ENCODE measurements at places on chromosomes 6 and 20.

GRCh38 chr6:43774776-43775534 lies 4.9 kb downstream of the VEGFA start:
- peak; percentile 57 for DNase-seq

DNA sequence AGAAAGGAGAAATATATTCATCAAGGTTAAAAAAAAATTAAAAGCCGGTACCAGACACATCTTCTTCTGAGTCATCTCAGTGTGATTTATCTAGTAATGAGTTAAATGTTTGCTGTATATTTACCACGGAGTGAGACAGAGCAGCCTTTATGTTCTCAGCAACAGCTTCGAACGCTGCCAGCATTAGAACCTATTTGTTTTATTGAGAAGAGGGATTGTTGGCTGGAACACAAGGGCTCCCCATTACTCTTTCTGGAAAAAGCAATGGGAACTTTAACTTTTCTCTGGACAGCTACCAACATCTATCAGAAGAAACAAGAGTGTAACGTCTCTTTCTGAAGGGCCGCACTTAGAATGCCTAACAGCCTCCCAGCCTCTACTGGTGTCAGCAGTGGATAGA lies 105.3 kb upstream of the TAB2 start:
- no peak for DNase-seq

DNA sequence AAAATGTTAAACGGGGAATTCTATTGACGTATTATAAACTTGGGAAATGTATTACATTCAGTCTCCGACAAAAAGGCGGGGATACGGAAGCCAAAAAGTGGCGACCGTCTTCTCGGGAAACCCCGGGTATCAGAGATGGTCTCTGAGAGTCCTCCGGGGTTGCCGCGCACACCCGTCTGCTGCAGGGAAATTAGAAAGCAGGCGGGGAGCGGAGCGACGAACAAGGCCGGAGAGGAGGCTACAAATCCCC lies 1.5 kb downstream of the SALL4 start:
- no peak for DNase-seq

GRCh38 chr6:40244699-40245098 lies 310.4 kb upstream of the MOCS1 start:
- DNase-seq, result no peak

GRCh38 chr6:133218852-133219251 lies 22.3 kb upstream of the EYA4 start:
- DNase-seq, result no peak

- DNase-seq, result no peak
Observed at GRCh38 chr20:48148916-48149672, 363.8 kb upstream of the SULF2 start.

DNA sequence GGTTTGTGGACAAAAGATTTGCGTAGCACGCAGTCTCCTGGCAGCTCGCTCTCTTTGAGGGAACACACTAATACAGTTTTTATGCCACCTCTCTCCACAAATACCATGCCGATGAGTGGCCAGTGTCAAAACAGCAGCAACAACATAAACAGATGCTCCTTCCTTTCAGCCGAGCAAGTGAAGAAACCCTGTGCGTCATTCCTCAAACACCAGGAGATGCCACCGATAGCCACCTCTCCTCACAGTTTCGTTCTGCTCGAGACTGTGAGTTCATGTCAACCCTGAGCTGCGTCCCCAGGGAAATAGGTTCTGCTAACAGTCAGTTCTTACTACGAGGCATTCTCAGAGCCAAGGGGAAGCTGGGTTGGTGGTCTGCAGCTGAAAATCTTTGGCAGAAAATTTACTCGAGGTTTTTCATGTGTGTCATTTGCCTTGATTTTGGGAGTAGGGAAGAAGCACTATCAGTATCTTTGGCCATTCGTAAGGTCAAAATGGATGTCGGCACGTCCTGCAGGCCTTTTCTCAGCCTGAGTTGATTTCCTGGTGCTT lies 59.9 kb downstream of the EYA2 start:
- DNase-seq, result no peak

- DNase-seq, result no peak
Observed at GRCh38 chr20:10790013-10790412, 116.2 kb upstream of the JAG1 start.

DNA sequence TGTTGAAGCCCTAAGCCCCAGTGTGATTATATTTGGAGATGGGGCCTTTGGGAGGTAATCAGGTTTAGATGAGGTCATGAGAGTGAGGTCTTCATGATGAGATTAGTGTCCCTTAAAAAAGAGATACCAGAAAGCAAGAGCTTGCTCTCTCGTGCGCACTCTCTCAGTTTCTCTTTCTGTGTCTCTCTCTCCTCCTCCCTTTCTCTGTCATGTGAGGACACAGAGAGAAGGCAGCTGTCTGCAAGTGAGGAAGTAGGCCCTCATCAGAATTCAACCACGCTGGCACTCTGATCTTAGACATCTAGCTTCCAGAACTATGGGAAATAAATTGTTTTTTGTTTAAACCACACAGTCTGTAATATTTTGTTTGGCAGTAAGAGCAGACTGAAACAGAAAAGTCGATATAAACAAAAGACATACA lies 180.5 kb downstream of the IBTK start:
- no peak for DNase-seq

- no peak for DNase-seq
Observed at GRCh38 chr6:70479236-70479635, 65.9 kb downstream of the FAM135A start.

DNA sequence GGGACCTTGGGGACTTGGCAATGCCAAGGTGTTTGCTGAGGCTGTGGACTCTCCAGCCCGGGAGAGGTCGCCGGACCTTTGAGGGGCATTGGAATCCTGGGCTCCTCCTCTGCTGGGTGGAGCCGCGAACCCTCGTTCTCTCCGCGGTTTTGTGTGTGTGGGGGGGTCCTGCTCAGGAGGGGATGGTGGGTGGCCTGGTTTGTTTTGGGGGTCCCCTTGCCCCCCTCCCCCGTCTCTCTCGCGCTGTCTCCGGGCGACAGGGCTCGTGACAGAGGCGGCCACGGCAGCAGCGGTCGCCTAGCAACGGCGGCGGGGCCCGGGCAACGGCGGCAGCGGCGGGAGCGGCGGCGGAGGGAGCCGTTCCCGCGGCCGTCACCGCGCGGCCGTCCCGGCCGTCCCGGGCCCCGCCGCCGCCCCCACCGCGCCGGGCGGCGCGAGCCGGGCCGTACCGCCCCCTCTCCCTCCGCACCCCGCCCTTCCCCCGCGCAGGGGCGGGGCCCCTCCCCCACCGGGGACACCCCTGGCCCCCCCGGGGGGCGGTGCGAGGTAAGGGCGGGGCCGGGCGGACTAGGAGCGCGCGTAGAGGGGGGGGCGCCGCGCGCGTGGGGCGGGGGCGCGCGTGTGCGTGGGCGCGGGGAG lies 7.8 kb downstream of the SYNGAP1 start:
- DNase-seq, result peak; percentile 69

DNA sequence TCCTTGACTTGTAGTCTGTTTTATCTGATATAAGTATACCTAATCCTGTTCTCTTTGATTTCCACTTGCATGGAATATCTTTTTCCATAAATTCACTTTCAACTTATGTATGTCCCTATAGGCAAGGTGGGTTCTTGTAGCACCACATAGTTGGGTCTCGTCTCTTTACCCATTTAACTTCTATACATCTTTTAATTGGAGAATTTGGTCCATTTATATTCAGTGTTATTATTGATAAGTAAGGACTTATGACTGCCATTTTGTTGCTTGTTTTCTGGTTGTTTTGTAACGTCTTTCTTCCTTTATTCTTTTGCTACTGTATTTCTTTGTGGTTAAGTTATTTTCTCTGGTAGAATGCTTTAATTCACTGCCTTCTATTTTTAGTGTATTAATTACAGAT lies 14.5 kb upstream of the ZNF311 start:
- no peak for DNase-seq

- no peak for DNase-seq
Observed at GRCh38 chr20:11687546-11688292, 230.0 kb upstream of the BTBD3 start.

DNA sequence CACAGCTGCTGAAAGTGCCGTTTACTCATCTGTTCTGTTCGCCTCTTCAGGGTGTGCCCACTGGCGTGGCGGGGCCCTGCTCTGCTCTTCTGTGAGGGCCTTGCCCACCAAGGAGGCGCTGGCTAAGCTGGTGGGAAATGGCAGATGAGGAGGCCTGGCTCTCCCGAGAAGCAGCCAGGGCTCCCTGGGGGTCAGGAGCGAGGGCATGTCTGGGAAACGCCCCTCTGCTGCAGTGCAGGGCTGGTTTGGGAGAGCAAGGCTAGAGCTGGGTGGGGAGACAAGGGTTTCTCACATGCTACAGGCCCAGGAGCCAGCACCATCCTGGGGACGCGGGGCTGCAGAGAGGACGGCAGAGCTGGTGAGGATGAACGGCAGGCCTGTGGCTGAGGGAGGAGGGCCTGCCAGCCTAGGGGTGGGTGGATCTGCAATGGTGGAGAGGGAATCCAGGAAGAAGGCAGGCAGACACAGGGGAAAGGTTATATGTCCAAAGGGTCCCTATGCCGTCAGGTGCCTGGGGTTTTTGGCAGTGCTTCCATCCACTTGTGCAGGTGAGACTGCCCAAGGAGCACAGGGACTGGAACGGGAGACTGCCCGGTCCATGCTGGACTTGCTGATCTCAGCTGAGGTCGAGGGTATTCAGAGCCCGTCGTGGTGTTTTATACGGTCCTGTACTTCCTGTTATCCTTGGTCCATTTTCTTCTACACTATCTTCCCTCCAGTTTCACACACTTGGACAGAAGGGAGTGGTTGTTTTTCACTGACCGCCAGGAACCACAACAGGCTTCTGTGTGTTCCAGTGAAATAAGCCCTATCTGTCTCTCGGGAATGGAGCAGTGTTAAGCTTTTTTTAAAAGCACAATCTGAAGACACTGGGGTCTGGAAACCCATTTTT lies 119.2 kb downstream of the SYCP2 start:
- DNase-seq, result no peak

- peak; percentile 77 for DNase-seq
Observed at GRCh38 chr6:41733707-41734665, 1.4 kb downstream of the TFEB start.

GRCh38 chr6:20564269-20564668 lies 30.0 kb downstream of the CDKAL1 start:
- no peak for DNase-seq

GRCh38 chr20:37053230-37053950 lies 42.4 kb downstream of the RBL1 start:
- DNase-seq, result no peak

GRCh38 chr6:13234130-13234529 lies 94.2 kb downstream of the TBC1D7 start:
- DNase-seq, result no peak

DNA sequence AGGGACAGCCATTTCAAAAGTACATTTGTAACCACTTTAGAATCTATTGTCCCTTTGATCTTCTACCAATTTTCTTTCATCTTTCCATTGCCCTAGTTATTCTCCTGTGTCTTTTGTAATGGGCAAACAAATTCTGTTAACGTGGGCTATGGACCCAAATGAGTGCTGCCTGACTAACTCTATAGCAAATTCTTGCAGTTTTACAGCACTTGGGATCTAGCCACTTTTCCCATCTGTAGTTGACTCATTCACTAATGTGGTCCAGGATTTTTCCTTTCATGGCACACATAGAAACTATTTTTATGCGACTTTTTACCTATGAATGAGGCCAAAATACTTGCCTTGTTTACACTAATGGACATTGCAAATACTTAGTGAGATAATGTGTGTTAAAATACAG lies 52.0 kb downstream of the GRIK2 start:
- DNase-seq, result no peak

DNA sequence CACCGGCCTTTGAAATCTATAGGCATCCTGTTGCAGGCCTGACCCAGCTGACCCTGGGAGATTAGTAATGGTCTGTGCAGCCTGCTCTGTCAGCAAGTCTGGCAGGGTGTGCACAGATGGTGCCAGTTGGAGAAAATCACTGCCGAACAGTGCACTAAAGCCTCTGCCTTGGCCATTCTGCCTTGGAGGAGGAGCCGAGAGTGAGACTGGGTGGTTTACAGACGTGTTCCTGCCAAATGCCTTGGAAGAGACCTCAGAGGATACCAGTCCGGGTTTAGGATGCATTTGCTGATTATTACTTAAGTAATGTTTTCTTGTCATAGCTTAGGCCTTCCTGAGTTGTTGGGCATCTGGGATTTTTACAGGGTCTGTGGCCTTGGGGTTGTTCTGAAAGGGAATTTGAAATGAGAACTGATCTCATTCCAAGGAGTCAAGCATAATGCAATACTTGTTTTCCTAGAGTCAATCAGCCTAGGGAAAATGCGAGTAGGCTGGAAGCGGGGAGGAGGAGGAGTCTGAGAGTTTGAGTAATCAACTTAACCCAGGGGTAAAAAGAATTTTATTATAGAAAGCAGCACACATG lies 292.1 kb downstream of the SOX4 start:
- DNase-seq, result no peak

DNA sequence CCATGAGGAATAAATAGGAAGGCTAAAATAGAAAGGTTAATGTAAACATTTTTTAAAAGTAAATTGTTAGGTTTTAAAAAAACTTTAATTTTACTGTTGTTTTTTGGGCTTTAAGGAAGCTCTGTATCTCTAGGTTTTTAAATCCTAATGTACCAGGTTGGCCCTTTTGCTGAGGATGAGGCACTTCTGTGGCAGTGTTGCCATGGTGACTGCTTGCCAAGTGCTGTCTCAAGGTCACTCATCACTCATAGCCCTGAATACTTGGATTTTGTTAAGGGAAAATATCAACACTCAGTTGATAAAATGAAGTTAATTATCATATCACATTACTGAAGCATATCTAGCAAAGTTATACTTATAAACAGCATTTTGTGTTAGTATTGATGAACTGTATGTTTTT lies 50.2 kb downstream of the NCOA3 start:
- no peak for DNase-seq

- DNase-seq, result no peak
Observed at GRCh38 chr6:20269181-20269580, 56.9 kb upstream of the MBOAT1 start.

DNA sequence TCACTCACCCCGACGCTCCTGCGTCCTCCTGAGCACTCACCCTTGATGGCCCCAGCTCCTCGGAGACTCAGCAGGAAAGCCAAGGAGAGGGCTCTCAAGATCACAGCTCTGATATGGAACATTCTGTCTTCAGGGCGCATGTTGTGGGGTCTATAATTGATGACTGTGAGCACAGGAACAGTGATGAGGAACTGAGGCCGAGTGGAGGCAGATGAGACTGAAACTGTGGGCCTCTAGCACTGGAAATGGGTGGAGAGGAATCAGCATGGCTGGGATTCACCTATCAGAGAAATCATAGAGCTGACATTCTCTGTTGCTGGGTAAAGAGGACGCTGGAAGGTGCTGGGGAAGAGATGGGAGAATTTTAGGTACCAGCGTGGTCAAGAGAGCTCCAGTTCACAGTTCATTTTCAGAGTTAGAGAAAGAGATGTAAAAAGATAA lies at the start of gene HLA-DPA1:
TSS of gene HLA-DPA1 (minus strand) at position 219 of the 441 bp plus-strand sequence.
- DNase-seq, result peak; percentile 78

- no peak for DNase-seq
Observed at GRCh38 chr6:44561832-44562665, 174.5 kb downstream of the CDC5L start.

DNA sequence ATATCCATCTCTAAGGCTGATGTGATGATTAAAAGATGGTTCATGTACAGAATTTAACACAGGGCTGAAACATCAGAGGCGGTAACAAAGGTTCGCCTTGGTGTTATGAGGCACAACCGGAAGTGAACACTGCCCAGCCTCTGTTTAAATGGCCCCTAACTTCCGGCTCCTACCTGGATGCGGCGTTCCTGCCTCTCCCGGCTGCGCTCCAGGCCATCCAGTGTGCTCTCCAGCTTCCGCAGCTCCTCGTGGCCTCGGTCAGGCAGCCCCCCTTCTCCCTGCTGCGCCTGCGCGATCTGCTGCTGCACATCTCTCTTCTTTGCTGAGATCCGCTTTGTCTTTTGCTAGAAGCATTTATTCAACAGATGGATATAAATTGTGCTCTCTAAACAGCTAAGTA lies 195.3 kb downstream of the SYNE1 start:
- no peak for DNase-seq

GRCh38 chr6:64811119-64811518 lies 895.9 kb downstream of the EYS start:
- DNase-seq, result no peak

All from CD4-positive, alpha-beta T cell treated with Interferon gamma for 1 hour (primary cell).